ENCODE measurements at places on chromosomes 7 and 10. TPM values are rescaled to one million over a fixed set of nuclear protein-coding genes. Genes with fewer than 3 reads are reported as not detected.

DNA sequence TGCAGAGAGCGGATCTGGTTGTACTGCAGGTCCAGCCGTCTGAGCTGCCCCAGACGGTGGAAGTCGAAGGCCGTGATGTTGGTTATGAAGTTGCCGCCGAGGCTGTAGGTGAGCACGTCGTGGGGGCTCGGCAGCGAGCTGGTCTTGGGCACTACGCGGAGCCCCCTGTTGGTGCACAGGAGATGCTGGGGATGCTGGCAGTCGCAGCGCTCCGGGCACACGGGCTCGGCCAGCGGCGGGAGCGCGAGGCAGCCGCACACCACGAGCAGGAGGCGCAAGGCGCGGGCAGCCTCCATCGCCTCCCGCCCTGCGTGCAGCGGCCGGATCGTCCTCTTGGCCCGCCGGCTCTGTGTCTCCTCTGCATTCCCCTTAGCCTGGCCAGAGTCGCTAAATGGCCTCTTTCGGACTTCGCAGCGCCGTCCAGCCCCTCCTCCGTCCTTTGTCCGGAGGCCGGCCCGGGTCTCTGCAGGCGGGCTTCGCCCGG is 337 bp downstream of the TRIL start:
- no peak for DNase-seq

- no peak for DNase-seq
These were observed 62.4 kb upstream of the CDCA7L start for GRCh38 chr7:22008087-22008486.

Gene RAPGEF5
- 5.1 TPM for polyA plus RNA-seq

Gene HTRA1
- polyA plus RNA-seq: 73.5 TPM

Gene FAM25C
- not detected for polyA plus RNA-seq

Gene NCF1
- 9.3 TPM for polyA plus RNA-seq
